ENCODE measurements at places on chromosomes 5 and 9.

- no peak for DNase-seq
Measured at GRCh38 chr9:13209498-13209897, 70.0 kb downstream of the MPDZ start.

GRCh38 chr9:76401176-76401575 lies 7.0 kb upstream of the RFK start:
- no peak for DNase-seq

DNA sequence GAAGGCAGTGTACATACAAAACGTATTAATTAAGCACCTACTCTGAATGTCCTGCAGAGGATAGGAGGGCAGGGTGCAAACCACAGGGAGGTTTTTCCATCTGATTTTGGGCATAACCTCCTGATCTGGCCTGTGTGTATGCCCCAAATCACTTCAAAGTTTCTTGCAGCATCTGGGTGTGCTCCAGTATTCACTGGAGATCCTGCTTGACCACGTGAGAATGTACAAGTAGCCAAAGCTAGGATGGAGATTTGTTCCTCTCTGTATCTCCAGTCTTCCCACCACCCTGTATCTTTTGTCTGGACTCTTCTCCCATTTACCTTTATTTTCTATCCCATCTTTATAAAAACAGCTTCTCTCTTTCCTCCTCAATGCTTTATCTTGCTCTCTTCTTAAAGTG lies 207.7 kb downstream of the FBXL7 start:
- no peak for DNase-seq

DNA sequence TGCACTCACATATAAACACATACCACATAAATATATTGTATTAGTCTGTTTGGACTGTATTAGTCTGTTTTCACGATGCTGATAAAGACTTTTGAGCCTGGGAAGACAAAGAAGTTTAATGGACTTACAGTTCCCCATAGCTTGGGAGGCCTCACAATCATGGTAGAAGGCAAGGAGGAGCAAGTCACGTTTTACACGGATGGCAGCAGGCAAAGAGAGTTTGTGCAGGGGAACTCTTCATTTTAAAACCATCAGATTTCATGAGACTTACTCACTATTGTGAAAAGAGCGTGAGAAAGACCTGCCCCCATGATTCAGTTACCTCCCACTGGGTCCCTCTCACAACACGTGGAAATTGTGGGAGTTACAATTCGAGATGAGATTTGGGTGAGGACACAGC lies 133.4 kb downstream of the FER start:
- DNase-seq: no peak

DNA sequence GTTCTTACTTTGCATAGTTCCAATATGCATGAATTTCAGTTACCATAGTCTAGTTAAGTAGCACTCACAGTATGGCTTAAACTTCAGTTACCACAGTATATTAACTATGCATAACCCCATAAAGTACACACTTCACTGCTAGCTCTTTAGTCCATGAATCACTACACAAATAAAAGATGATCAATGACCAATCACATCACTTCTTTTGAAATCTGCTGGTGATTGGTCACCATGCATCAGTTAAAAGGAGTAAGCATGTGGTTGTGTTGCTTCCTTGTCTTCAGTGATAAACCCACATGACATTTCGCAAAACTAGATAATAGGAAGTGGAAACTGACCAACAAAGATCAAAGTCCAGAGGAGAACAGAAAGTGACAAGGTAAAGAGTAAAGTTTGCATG lies 79.0 kb downstream of the TAF11L14 start:
- no peak for DNase-seq

DNA sequence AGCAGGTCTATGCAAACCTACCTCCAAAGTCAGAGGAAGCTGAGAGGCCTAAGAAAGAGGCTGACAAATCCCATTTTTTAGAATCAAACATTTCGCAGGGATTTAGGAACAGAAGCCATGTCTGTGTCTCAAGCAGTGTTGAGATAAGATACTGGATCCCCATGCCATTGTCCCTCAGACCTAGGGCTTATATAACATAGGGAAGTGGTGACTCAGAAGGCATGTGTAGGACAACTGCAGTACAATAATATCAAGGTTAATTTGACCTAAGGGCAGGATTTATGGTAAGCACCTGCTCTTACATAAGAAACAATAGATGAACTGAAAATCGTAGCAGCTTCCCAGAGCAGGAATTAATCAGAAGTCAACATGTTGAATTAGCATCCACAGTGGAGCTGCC lies 459.4 kb downstream of the ANXA1 start:
- no peak for DNase-seq

DNA sequence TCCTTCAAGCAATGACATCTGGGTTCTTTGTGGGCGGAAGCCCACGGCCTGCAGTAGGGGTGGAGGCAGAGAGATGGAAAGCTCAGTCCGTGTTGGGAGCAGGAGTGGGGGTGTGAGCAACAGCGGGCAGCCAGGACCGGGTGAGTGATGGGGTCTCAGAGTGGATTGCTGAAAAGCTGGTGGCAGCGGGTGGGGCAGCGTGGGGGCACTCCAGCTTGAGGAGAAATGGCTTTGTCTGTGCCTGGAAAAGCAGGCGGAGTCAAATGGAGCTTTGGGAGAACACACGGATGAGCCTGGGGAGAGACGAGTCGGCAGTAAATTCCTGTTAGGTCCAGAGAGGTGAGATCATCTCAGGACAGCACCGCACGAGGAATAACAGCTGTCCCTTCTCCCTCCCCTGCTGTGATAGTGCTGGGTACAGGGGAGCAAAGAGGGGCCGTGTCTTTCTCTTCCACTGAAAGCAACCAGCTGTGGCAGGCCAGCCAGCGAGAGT lies 42.1 kb downstream of the CACNA1B start:
- no peak for DNase-seq

DNA sequence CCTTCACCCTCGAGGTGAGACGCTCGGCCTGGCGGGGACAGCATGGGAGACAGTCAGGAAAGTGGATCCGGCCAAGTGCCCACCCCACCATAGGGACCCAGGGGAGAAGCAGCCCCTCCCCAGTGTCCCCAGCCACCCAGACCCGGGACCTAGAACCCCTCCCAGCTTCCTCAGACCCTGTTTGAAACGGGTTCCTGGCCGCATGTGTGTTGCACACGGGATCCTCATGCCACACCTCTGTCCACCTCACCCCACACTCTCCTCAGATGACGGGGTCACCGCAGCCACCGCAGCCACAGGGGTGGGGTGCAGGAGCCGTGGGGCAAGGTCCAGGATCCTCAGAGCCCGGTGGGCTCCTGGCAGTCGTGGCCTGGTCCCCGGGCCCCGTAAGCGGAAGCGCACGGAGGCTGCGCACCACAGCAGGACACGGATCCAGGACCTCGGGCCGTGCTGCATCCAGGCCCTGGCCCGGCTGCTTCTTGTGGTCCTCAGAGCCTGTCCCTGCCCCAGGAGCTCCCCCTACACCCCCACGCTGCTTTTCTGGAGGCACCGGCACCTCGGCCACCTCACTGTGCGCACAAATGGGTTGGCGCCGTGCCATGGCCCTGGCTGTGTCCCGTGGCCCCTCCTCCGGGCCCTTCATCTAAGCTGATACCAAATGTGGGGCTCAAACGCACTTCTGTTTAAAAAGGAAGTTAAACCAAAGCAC lies 15.3 kb downstream of the TERT start:
- DNase-seq: no peak

GRCh38 chr5:98784411-98784810 lies 10.9 kb downstream of the RGMB start:
- DNase-seq: no peak

DNA sequence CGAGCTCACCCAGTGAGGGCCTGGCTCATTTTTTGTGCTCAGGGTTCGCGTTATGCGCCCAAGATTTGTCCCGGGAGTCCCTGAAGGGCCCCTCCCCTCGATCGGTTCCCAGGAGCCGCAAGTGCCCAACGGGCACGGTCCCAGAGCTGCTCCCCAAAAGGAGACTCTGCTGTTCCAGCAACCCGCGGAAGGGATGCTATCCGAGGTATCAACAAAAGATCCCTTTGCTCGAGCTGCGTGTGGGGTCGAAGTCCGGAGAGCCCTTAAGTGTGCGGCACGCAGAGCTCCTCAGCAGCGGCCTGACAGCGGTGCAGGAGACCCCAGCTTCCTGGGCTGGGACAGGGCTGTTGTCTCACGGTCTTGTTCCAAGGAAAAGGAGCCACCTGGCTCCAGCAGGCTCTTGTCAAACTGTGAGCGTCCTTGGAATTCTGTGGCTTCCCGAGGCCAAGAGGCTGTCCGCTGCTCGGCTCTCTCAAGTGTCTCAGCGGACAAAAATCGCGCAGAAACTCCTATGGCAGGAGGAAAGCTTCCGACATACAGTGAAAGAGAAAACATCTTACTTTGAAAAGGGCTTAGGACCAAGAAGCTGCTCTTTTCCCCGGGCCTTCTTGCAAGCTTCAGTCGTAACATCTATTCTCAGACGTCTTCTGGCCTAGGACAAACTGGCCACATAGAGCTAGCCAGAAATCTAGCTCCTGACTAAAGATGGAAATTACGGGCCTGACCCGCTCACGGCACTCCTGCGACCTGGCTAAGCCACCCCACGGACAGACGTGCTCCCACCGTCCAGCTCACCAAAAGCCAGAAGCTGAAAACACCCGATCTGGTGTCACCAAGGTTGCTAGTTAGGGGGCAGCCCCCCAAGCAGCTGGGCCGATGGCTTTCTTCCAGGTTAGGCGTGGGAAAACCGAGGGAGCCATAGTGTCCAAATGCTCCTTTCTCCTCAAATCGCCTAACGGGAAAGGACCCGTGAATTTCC lies 2.6 kb upstream of the FOXB2 start:
- DNase-seq: peak; percentile 12

- peak; percentile 53 for DNase-seq
Measured at GRCh38 chr5:145237843-145238242, 597.3 kb downstream of the PRELID2 start.

DNA sequence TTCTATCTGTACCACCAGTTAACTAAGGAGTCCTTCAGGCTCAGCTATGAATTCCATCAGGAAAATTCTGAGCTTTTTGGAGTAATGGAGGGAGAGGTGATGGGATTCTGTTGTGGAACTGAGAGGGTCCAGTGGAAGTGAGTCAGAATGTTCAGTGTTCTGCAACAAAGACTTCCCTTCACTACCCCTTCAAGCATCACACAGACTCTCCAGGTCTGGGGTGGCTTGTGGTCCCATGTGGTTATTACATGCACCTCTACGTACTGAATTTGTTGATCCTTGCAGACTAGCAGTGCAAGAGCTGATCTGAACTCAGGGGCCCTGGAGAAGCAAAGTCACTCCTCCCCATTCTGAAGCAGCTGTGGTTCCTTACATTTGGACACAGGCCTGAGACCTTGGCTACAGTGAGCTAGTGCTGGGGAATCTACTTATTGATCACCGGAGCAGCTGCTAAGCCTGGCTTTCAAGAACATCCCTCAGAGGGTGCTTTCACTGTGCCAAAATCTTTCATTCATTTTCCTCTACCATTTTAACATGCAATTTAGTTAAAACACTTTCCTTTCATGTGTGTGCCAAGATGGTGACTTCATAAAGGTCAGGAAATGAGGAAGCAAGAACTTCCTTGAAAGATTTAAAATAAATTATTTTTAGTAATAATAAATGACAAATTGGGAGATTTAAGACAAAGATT lies 75.0 kb upstream of the TNC start:
- DNase-seq: no peak

DNA sequence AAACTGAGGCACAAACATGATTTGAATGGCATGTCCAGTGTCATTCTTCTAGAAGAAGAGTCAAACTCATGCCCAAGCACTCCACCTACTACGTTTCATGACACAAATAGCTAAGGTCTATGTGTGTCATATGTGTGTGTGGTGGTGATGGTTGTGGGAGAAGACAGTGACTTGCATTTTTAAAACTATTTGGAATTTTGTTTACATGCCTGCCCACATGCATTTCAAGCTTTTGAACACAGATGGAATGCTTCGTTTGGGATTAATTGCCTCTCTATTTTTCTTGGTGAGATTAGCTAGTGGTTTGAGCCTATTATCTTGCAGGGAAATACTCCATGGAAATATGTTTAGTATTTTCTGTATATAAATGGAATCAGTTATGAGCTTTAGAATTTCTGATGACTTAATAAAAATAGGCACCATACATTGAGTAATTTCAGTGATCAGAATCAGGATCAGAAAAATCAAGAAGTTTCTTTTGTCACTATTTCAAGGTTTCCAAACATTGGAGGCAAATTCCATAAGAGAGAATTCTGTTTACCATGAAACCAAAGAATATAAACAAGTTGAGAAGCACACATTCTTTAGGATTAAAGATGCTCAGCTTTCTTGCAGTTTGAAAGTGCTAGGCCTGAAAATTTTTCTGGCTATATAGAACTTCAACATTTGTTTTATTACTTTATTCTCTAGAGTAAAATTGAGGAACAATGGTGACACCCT lies 260.3 kb upstream of the SEMA6A start:
- no peak for DNase-seq

GRCh38 chr5:1501372-1502045 lies 22.3 kb downstream of the LPCAT1 start:
- DNase-seq: no peak

DNA sequence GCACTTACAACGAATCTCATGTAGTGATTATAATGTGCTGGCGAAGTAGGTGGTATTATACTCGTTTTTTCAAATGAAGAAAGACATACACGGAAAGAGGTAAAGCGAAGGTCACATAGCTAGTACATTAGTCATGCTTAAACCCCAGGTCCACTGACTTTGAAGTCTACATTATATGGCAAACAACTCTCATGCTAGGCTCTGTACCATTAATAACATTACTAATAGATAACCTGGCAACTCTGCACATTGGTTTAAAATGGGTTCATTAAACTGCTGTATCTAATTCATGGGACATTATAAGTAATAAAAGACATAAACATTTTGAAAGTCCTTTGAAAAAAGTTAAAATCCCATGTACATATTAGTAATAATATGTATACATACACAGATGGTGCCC lies 21.2 kb downstream of the FYB1 start:
- no peak for DNase-seq

DNA sequence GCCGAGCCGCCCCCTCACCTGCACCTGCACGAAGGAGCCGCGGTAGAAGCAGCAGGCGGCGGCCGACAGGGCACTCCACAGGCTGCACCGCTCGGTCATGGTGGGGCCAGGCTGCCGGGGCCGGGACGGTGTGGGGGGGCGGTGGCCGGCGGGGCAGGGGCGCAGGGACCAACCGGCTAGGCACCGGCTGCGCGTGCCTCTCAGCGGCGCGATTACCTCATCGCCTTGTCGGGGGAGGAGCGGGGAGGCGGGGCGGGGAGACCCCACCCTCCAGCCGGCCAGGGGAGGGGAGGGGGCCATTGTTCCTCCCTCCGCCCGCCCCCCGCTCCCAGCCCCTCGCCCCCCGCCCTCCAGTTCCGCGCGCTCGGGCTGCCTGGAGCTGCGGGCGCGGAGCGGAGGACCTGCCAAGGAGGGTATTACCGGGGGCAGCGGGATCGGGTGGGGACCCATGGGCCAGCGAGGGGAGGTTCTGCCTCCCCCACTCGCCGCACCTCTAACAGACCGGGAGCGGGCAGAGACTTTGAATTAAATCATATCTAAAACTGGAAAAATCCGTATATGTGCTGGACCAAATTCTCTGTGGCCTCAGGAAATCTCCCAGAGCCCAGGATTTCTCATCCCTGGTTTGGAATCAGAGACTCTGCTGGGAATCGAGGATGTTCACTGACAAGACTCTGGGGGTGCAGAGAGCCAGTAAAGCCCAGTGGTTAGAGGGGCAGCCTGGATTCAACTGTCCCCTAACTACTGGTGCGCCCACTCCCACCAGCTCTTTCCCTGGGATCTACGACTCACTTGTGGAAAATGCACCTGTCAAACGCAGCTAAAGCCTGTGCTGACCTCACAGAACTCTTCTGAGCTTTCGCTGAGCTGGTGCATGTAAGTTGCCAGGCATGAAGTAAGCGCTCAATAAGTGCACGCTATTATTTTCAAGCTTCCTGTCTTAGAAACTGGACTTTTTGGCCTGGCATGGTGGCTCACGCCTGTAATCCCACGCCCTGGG lies 20.3 kb upstream of the TOR2A start:
- DNase-seq: peak; percentile 32

- no peak for DNase-seq
Measured at GRCh38 chr5:45162974-45163373, 354.2 kb downstream of the MRPS30 start.
